ENCODE measurements at places on chromosomes 7 and 10. TPM values are rescaled to one million over a fixed set of nuclear protein-coding genes. Genes with fewer than 3 reads are reported as not detected.

Gene OR13A1
- total RNA-seq, result not detected

Gene GNAT3
- not detected for total RNA-seq

Gene APBB1IP
- 0.16 TPM for total RNA-seq

Gene TBXAS1
- total RNA-seq, result 1.6 TPM
